Stimulated activated CD8-positive, alpha-beta memory T cell treated with anti-CD3 and anti-CD28 coated beads, Interleukin-4, amount 100 ng/mL, for 4 hours (primary cell): ENCODE measurements at places on chromosomes 6 and 20.

- DNase-seq: no peak
Observed at GRCh38 chr20:49853640-49854039, 41.0 kb downstream of the SLC9A8 start.

DNA sequence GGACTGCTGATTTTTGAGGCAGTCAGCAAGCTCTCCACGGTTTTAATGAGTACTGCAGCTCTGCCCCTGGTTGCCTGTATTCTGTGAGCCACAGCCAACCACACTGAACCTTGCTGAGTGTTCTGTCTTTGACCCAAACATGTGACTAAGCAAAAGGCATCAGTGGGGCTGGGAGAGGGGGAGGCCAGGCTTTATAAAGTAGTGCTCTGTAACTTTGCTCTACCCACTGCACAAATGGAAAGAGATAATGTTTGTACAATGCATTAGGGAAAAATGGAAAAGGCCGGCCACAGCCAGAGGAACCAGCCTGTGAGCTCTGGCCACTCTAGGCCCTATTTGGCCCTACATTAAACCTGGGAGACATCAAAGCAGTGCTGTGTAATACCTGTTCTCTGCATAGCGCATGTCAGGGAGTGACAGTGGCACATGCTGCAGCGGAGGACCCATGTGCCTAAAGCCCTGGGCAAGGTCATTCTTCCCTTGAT lies 22.0 kb downstream of the KLHL31 start:
- DNase-seq: no peak

DNA sequence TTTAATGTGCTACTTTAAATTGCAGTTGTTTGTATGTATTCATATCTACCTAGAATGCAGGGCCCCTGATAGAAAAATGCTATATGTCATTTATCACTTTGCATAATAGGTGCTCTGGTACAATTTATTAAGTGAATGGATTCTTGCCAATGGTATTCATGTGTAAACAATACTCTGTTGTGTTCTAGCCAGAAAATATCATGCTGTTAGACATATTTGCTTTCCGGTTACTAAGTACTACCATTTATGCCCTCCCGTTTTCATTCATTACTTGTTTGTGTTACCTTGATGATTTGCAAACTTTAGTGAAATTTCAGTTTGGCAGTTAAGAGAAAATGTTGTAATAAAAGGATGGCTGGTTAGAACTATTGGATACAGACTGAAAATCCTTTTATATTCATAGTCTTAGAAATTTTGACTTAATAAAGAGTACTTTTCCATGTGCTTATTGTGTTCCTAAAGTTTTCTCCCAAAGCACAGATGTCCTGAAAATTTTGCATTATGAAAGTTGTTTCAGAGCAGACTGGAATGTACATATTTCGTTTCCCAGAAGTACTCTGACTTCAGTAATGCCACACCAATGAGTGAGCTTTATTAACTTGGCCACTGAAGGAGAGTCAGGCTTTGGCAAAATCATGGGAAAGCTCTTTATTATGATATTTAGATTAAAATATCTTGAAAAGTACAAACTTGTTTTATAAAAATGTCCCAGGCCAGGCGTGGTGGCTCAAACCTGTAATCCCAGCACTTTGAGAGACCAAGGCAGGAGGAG lies 31.5 kb downstream of the RPF2 start:
- DNase-seq: no peak

DNA sequence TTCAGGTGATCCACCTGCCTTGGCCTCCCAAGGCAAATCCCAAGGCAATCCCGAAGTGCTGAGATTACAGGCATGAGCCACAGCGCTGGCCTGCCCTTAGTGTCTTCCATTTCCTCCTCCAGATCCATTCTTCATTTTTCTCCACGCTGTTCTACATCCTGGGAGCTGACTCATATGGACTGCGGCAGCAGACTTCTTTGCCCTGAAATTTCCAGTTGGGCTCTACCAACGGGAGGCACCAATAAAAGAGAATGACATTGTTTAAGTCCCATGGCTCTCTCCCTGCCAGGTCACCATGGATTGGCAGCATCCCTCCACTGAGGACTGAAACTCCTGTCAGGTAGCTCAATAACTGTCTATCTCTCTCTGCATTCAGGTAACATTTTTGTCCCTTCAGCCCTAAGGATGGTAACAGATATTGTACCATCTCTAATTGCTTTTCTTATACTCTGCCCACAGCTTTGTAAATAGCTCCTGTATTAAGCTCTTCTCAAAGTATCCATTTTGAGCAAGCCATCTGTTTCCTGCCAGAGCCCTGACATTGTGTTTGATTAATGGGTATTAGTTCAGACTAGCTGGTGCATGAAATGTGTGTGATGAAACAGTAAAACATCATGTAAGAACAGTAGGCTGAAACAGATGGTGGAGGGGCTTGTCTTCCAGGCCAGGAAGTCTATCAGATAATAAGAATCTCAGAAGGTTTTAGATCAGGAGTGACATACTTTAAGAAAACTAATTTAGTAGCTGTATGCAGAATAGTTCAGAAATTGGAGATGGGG lies 3.6 kb downstream of the TBCC start:
- no peak for DNase-seq

DNA sequence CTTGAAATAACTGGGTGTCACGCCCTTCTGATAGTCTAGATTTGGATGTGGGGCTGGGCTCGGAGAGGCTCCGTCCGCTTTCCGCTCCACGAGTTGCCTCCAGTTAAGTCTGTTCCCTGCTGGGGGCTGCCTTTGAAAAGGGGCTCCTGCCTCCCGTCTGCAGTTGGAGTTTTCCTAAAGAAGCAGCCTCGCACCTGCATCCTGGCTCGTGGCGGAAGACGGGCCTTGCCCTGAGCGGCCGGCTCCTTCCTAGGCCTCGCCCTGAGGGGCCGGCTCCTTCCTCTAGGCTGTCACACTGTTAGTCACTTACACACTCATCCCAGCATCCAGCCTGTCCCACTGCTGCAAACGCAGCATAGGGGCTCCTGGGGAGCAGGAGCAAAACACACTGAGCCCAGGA lies 74.4 kb downstream of the SMOC2 start:
- DNase-seq: no peak

GRCh38 chr6:8066108-8066507 lies 1.9 kb upstream of the BLOC1S5 start:
- no peak for DNase-seq

- peak; percentile 7 for DNase-seq
Observed at GRCh38 chr6:143449714-143450452, 612 bp downstream of the ADAT2 start.

DNA sequence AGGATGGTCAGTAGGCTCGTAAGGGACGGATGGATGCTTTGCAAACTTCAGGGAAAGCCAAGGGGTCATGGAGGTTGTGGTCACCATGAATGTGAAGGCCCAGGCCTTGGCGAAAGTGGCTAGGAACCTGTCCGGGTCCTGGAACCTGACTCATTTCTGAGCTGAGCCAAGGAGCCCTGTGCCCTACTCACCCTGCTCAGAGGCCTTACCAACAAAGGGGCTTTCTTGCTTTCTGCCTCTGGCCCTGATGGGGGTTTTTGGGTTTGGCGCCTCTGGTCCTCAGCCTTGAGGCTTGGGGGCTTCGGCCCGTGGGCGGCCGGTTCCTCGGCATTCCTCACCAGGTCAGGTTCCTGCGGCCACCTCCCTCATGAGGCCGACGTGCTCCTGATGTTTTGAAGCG lies 155.1 kb downstream of the DTNBP1 start:
- no peak for DNase-seq

DNA sequence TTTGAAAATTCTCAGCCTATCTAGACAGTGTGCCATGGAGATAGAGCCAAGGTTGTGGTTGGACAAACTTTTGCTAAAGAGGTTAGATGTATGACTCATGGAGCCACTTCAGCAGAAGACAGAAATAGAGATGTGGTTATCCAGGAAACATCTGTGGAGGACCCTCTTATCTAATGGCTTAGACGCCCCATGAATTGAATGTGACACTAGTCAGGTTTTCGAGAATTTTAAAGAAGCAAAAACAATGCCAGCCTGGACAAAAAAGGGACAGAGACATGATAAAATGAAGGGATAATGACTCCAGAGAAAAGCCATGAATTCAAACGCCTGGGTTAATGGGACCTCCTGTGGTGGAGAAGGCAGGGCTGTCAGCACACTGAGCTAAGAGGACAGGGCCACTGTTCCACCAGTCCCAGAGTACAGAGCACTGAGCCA lies 280.5 kb downstream of the CLVS2 start:
- no peak for DNase-seq

DNA sequence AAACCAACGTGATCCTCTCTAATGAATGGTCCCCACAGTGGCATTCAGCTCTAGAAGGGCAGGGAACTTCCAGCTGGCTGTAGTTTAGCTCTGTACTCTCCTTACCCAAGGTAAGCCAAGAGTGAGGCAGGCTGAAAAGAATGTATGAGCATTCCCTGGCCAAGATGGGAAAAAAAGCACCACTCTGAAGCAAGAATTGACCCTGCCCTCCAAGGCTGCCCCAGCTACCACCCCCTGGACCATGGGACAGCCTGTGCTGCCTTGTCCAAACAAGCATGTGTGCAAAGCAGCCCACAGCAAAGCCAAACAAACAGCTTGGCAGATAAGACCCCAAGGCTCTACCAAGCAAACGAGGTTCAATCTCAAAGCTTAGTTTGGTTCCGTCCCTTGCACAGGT lies 73.9 kb downstream of the GFOD1 start:
- no peak for DNase-seq

DNA sequence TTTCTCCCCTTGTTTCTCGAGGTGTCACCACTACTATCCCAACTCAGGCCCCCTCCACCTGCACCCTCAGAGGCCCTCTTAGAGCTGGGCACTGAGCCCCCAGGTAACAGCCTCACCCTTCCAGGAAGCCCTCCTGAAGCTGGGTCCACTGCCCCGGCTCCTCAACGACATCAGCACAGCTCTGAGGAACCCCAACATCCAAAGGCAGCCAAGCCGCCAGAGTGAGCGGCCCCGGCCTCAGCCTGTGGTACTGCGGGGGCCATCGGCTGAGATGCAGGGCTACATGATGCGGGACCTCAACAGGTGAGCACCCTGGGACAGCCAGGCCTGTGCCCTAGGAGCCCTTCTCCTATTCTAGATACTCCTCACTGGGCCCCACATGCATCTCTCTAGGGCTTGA lies 12.9 kb upstream of the ZBTB9 start:
- no peak for DNase-seq

DNA sequence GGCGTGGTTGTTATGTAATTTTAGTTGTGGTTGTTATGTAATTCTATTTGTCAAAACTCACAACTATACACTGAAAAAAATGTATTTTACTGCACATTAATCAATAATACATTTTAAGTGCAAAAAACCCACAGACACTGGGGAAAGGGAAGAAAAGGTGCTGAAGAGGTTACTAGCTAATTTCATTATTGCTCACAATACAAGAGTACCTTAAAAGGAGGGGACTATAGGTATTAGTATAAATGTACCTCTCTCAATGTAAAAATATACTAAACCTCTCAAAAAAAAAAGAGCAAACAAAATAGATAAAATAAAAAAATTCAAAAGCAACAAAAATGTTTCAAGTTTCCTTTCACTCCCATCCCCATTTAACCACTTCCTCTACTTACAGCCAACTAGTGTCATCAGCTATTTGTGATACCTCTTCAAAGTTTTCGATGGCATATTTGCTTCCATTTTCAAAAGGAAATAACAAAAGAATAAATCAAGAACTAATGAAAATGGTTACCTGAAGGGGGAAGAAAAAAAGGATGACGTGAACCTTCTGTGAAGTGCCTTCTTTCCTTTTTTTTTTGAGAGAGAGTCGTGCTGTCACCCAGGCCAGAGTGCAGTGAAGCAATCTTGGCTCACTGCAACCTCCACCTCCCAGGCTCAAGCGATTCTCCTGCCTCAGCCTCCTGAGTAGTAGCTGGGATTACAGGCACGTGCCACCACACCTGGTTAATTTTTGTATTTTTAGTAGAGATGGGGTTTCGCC lies 30.2 kb downstream of the RANBP9 start:
- DNase-seq: no peak

- DNase-seq: no peak
Observed at GRCh38 chr6:122412001-122412400, 12.5 kb downstream of the HSF2 start.

DNA sequence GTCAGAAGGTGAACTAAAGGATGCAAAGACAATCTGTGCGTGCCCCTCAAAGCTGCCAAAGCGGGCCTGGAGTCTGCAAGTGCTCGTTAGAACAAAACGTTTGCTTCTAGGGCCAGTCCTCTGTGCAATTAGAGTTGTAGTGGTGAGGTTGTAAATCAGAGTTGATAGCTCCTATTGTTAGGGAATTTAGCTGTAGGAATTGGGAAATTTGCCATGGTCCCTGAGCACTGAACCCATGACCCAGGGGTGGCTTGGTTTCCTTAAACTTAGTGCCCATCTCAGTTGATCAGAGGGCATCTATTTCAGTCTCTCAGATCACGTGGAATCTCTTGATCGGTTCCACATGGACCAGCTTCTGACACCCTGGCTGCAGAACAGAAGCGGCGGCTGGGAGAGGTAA lies 18.8 kb upstream of the RPS6KA2 start:
- DNase-seq: no peak

GRCh38 chr20:25213566-25214425 lies 18.3 kb downstream of the ENTPD6 start:
- no peak for DNase-seq

DNA sequence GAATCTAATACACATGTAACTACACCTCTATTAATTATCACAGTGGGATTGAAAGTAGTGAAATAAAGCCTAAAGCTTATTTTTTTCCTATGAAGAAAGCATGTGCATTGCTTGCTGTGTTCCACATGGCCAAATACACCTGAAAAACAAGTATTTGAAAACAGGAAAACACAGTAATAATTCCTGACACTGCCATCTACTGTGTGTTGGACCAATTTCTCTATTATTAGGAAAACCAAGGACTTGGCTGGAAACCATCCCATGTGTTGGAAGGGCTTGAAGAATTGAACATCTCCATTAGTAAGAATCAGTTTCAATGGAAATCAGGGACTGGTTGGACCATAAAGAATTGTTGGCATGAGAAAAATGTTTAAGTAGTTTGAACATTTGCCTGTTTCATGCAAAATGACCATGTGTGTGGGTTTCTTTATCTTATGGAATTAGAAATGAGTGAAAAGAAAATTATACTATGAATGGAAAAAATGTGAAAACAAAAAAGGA lies 124.1 kb downstream of the PHF3 start:
- DNase-seq: no peak

- no peak for DNase-seq
Observed at GRCh38 chr6:155411154-155412052, 44.2 kb downstream of the NOX3 start.

- DNase-seq: no peak
Observed at GRCh38 chr6:36594816-36595643, 868 bp downstream of the SRSF3 start.

GRCh38 chr20:61980647-61981583 lies 84.8 kb downstream of the TAF4 start:
- DNase-seq: no peak

DNA sequence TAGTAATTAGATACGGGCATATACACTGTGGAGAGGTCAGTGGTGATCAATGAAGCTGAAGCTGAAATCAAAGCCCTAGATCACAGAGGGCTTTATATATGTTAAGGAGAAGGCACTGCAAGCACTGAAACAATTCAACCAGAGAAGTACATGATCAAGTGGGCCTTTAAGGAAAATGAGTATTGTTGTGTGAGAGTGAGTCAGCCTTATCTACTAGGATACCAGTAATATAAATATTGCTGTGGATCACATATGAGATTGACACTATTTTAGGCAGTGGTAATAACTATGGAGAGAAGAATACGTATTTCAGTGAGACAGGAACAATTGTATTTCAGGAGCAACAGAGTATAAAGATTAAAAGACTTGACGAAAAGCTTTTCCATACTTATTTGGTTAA lies 1172.2 kb upstream of the GJE1 start:
- DNase-seq: no peak
